Motor neuron (in vitro differentiated cells): ENCODE measurements at places on chromosomes 13 and 19.

DNA sequence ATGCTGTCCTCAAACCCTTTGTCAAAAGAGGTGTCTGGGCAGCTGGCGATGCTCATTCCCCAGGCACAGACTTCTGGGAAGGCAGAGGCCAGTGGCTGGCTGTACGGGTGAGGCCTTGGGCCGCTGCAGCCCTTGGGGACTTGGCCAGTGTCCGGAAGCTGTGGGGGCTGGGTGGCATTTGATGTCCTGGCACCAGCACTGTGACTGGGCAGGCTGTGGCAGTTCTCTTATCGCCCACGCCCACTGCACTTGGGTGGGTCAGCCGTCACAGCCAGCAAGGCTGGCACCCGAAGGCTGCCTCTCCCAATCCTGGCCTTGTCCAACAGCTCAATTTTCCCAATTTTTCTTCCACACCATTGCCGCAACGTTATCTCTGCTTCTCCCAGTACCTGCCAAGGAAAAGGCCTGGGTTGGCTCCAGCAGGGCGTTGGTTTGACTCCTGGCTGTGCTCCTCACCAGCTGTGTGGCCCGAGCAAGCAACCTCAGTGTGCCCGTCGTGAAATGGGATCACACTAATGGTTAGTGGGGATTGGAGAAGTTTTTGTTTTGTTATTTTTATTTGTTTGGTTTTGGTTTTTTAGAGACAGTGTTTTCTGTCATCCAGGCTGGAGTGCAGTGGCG, 12.7 kb upstream of the SLC44A2 start:
- no peak for ATAC-seq

- ATAC-seq: no peak
Measured at GRCh38 chr13:94984958-94985357, 272.6 kb upstream of the SOX21 start.

DNA sequence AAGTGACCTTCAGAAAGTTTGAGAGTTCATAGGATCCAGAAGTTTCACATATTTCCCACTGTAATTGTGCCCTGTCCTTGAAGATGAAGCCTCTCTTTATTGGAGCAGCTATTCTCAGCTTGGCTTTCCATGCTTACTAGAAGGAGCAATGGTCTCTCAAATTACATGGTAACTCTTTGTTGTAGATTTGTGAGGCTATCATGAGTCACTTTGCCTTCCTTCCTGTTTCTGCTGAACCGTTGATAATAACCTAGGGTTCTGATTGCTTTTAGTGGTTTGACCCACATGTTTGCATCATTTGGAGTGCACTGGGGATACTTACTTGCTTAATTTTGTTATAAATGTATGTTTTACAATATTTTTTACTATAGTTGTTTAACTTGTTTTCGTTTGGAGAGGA, 772.9 kb upstream of the SLITRK6 start:
- ATAC-seq: no peak

GRCh38 chr19:11400798-11401197, 16.7 kb upstream of the EPOR start:
- ATAC-seq: no peak

- peak; percentile 28 for ATAC-seq
Measured at GRCh38 chr13:36918246-36919131, 1.5 kb downstream of the SMAD9 start.

GRCh38 chr19:14113762-14114414, 3.7 kb downstream of the PRKACA start:
- no peak for ATAC-seq

DNA sequence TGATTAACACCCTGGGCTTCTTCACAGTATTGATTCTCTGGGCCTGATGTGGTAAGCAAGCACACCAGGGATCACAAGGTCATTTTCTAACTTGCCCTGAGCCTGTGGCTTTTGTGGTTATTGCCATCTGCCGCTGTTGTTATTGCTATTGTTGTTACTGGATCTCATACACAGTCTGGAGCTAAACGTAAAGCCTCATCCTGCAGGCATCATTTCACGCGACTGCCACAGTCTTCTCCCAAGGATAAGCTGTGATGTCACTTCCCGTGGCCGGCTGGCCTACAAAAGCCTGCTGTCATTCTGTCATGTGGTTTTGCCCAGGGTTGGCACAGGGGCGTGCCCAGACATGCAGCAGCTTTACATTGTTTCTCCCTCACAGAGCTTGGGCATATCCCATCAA, 154.0 kb upstream of the GPR12 start:
- ATAC-seq: no peak

DNA sequence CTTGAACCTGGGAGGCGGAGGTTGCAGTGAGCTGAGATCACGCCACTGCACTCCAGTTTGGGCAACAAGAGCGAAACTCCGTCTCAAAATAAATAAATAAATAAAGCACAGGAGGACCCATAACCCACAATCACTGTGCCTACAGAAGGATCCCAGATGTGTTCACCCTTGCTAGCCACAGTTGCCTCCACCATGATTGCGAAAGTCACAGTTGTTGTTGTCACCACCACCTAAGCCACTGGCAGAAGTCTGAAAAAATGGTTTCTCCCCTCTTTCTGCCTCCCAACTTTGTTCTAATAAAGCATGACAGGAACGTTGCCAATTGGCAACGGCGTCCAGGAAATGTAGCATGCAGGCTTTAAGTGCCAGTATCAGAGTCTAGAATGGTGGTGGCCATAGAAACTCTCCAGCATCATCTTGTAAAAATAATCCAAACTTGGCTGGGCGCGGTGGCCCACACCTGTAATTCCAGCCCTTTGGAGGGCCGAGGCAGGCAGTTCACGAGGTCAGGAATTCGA, 2.2 kb upstream of the EPS15L1 start:
- ATAC-seq: no peak

- no peak for ATAC-seq
Measured at GRCh38 chr13:98482476-98483444, 94.1 kb downstream of the STK24 start.

DNA sequence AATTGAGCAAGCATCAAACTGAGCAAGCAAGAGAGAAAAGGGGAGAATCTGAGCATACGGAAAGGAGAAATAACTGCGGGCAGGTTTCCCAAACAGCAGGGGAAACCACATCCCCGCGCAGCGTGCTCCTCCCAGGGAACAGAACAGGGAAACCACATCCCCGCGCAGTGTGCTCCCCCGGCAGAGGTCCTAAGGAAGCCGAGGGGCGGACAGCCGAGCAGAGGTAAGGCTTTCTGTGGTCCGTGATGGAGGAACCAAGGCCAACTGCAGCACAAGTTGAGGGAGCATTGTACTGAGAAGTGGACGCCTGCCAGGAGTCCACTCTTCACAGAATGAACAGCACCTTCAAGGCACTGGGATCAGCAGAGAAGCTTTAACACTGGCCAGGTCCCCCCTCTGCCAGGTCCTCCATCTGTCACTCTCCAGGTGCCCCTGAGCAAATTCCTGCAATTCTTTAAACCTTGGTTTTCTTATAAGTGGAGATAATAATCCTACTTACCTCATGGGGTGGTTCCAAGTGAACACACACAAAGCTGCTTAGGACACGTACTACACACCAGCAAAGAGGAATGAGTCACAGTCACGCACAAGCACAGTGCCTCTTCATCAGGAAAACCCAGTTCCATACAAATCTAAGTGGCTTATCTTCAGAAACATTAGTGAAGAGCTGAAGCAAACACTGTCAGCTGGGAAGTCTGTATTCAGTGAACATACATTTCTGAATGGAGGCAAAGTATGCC, 23.0 kb upstream of the LAMP1 start:
- ATAC-seq: no peak

GRCh38 chr19:36252047-36252446, 37.1 kb downstream of the ZNF146 start:
- ATAC-seq: no peak

DNA sequence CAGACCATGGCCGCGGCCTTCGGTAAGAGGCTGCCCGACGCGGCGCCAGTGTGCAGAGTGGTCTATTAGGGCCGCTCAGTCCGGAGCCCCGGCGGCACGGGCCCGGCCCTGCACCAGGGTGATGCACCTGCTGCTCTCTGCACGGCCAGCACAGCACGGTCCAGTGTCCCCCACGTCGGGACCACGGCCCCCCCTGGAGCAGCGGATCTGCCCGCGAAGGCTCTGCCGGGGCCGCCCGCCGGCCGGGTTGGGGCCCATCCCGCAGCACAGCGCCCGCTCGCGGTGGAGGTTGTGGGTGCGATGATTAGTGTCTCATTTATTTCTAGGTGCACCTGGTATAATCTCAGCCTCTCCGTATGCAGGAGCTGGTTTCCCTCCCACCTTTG, 7.9 kb downstream of the PTBP1 start:
- no peak for ATAC-seq

GRCh38 chr13:96216543-96216942, 126.6 kb downstream of the HS6ST3 start:
- no peak for ATAC-seq

DNA sequence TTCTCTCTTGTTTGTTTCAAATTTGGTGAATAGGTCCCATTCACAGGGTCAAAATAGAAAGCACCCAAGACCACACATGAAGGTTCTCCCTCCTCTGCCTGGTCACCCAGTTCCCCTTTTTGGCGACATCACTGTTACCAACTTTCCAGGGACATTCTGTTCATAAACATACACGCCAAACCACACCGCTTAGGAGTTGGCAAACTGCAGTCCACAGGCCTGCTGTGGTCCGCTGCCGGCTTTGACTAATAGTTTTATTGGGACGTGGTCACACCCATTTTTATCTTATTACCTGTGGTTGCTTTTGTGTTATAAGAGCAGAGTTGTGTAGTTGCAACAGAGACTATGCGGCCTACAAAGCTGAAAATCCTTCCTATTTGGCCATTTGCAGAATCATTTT, 24.2 kb downstream of the UHRF1 start:
- ATAC-seq: no peak

GRCh38 chr19:29881386-29881785, 60.7 kb upstream of the URI1 start:
- peak; percentile 57 for ATAC-seq

DNA sequence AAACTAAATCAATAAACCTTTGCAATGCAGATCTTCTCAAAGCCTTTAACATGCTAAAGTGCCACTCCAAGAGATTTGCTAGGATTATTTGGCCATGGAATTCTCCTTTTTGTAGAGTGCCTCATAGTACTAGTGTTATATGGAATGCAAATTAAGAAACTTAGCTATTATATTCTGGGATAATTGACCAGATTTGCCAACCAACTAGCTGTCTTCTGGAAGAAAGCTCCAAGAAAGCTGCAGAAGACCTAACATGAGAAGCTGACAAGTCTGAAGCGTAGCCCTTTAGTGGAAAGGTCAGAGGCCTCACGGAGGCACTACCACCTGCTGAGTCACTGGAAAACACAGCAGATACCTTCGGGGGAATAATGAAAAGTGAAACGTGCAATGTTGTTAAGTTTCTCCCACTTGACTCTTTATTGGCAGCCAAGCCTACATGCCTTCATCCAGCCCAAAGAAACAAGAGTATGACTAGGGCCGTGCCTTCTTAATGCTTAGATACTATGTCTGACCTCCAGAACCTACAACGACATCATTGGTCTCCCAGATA, 29.8 kb upstream of the KATNAL1 start:
- ATAC-seq: no peak

GRCh38 chr19:29328586-29328985, 115.6 kb upstream of the UQCRFS1 start:
- no peak for ATAC-seq

GRCh38 chr13:32409001-32409313, 19.0 kb downstream of the N4BP2L1 start:
- no peak for ATAC-seq

- peak; percentile 13 for ATAC-seq
Measured at GRCh38 chr19:49869009-49869483, 1.7 kb upstream of the PNKP start.

DNA sequence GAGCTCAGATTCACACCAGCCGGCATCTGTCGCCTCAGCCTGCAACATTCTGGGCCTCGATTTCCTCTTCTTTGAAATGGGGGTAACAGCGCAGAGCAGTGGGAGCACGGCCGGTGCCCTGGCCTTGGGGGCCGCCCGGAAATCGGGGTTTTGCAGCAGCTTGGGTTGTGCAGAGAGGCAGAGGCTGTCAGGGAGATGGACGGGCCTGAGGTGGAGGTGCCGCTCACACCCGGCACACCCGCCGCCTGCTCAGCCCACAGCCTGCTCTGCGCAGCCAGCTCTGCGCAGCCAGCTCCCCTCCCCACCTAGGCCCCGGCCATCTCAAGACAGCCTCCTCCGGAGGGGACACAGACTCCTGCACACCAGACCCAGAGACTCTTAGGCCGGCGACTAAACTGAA, 10.6 kb downstream of the KLF2 start:
- ATAC-seq: no peak

DNA sequence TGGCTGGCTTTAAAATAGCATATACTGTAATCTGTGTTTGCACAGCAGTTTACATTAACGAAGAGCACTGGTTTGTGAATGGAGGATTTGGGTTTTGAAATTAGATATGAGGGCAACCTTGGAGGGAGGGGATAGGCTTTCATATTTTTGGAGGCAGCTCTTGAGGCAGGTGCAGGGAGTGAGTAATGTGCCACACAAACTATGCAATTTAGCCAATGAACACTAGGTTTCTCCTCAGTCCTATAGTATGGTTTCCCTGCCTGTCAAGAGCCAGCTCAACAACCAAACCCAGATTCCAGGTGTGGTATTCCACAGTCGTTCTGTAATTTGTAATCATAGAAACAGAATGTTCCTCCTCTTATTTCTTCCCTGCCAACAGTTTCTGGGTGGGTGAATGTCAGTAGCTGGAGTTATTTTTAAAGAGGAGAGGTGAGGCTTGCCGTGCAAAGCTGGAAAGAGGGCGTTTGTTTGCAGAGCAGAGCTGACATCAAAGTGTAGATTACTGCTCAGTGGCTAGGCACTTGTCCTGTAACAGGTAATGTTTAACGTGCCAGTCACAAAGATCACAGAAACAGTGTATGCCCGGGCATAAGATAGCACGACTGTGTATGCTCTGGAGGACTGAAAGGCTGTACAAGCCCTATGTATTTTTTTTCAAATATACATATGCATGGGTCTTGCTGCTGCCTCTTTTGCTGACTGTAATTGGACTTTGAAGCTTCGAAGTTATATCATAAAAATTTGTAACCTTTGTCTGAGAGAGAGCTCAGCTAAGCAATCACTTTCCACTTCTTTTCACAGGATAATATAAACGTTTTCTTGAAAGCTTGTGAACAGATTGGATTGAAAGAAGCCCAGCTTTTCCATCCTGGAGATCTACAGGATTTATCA, 124.2 kb downstream of the LMO7 start:
- peak; percentile 12 for ATAC-seq

DNA sequence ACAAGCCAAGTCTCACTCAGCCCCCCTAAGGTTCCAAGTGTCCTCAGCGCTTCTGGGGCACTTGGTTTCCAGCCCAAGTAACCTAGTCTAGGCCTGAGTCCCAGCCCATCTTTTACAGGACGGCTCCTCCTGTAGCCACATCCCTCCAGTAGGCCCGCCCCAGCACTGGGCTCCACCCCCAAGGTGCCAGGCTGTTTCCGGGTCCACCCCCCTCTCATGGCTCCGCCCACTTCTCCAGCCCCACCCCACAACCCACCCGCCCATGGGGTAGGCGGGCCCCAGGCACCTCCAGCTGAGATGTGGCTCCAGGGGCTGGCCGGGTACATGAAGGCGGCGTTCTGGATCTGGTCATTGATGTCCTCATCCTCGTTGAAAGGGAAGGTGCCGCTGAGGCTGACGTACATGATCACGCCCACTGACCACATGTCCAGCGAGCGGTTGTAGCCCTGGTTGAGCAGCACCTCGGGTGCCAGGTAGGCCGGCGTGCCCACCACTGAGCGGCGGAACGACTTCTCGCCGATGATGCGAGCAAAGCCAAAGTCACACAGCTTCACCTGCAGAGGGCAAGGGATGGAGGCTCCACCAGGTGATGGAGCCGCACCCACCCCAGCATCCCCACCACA, 17.2 kb upstream of the DACT3 start:
- ATAC-seq: peak; percentile 69

- ATAC-seq: no peak
Measured at GRCh38 chr13:105897575-105897974, 637.9 kb downstream of the EFNB2 start.
